ENCODE measurements at places on chromosomes 2 and 18. TPM values are rescaled to one million over a fixed set of nuclear protein-coding genes. Genes with fewer than 3 reads are reported as not detected.

Gene SERPINB12
- total RNA-seq: not detected

Gene HMSD
- not detected for total RNA-seq

Gene NEUROD1
- total RNA-seq: not detected

GRCh38 chr18:21181766-21182165, 60.3 kb upstream of the GREB1L start:
- no peak overlapping the region for H3K4me3 ChIP-seq
- no peaks in the 10 kb centered on the region for H3K36me3 ChIP-seq
- DNase-seq: no peak
- H3K27ac ChIP-seq: no peak overlapping the region

Gene CIB4
- not detected for total RNA-seq

Gene SERPINB4
- total RNA-seq: not detected

- H3K4me3 ChIP-seq: no peak overlapping the region
- H3K36me3 ChIP-seq: no peaks in the 10 kb centered on the region
- no peaks in the 10 kb centered on the region for H3K4me1 ChIP-seq
- H3K27ac ChIP-seq: no peak overlapping the region
Observed at GRCh38 chr2:103365071-103365470, 603.2 kb downstream of the TMEM182 start.

DNA sequence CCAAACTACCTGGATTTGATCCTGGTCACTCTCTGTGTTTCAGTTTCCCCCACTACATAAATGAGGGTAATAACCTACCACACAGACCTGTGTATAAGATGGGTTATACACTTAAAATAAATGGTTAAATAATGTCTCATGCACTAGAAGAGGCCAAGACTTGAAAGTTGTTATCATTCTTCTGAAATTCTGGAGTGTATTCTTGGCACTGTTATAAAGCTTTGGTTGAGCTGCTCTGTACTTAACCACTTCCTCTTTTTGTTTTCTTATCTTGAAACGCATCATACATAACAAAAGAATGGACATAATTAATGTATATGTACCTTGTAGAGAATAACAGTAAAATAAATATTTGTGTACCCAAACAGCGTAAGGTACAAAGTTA, 281.0 kb downstream of the AFF3 start:
- H3K4me1 ChIP-seq: no peaks in the 10 kb centered on the region
- H3K36me3 ChIP-seq: no peaks in the 10 kb centered on the region
- no peak overlapping the region for H3K27ac ChIP-seq
- H3K4me3 ChIP-seq: no peak overlapping the region

GRCh38 chr2:241031436-241032165, 33.2 kb downstream of the SNED1 start:
- peaks cover 12% of the 10 kb centered on the region for H3K4me1 ChIP-seq
- DNase-seq: no peak
- no peaks in the 10 kb centered on the region for H3K36me3 ChIP-seq
- H3K27ac ChIP-seq: no peak overlapping the region
- H3K4me3 ChIP-seq: no peak overlapping the region
- no peaks in the 10 kb centered on the region for H3K27me3 ChIP-seq

Gene INPP5D
- total RNA-seq: 17.7 TPM

Gene COLEC12
- 0.02 TPM for total RNA-seq
